EL (cell line): ENCODE measurements at places on chromosomes 2 and 18.

- no peak for DNase-seq
These were observed 92.3 kb upstream of the TANK start for GRCh38 chr2:161067846-161068350.

- DNase-seq: no peak
These were observed 17.1 kb downstream of the SMARCAL1 start for GRCh38 chr2:216429428-216429827.

DNA sequence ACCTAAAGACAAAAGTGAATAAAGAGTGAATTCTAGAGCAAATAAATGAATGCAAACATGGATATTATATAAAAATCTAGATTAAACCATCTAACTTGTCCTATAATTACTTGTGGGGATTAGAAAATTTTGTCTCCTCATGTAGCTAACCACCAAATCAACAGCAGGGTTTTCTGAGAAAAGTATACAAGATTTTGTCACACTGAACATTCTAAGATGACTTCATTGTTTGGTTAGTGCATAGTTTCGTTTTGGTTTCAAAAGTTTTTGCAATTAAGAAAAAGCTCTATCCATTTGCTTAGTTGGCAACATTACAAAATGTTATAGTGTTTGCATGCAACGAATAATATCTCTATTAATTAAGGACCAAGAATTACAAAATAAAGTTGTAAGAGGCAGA, 125.0 kb downstream of the LRP2 start:
- DNase-seq: no peak

- no peak for DNase-seq
These were observed 49.0 kb downstream of the FBLN7 start for GRCh38 chr2:112187046-112187715.

- peak; percentile 87 for DNase-seq
These were observed 52.5 kb upstream of the CAVIN2 start for GRCh38 chr2:191899410-191899809.

DNA sequence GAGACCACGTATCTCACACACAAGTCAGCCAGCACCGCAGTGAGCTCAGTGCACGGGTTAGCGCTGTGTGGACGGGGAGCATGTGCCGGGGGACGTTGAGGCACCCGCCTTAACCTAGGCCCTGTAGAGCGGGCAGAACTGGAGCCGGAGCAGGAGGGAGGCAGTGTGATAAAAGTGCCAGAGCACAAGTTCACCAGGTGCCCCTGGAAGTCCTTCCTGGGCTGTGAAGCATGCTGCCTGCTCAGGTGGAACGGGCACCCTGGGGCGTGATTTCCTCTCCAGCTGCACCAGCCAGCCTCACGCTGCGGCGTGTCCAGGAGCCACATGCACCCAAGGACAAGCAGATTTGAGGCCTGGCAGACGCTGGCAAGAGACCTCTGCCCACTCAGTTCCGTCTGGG, 50.3 kb downstream of the ITGB1BP1 start:
- DNase-seq: no peak

DNA sequence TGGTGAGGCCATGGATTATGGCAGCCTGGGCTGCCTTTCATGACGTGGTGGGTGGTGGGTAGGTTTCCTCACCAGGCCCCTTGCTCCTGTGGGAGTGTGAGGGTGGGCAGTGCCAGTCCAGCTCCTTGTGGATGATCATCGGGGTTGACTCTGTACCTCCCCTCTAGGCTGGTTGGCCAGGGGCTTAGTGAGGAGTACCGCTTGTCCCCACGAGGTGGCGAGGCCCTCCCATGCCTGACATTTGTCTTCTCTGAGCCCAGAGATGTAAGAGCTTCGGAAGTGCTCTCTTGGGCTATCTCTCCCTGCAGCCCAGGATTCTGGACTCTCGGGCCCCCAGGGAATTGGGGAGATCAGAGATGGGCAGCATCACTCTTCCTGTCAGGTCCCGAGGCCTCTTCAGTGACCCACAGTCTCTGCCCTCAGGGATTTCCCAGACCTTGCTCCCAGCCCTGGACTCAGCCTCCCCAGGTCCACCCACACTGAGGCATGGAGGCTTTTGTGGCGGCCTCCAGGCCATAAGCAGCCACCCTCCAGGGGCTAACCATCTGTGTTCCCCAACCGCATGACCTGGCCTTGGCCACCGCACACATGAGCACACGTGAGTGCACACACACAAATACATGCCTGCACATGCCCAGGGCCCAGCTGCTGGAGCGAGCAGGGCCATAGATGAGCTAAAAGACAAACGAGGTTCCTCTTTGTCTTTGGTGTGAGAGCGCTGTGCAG, 6.5 kb downstream of the SPR start:
- peak; percentile 64 for DNase-seq

DNA sequence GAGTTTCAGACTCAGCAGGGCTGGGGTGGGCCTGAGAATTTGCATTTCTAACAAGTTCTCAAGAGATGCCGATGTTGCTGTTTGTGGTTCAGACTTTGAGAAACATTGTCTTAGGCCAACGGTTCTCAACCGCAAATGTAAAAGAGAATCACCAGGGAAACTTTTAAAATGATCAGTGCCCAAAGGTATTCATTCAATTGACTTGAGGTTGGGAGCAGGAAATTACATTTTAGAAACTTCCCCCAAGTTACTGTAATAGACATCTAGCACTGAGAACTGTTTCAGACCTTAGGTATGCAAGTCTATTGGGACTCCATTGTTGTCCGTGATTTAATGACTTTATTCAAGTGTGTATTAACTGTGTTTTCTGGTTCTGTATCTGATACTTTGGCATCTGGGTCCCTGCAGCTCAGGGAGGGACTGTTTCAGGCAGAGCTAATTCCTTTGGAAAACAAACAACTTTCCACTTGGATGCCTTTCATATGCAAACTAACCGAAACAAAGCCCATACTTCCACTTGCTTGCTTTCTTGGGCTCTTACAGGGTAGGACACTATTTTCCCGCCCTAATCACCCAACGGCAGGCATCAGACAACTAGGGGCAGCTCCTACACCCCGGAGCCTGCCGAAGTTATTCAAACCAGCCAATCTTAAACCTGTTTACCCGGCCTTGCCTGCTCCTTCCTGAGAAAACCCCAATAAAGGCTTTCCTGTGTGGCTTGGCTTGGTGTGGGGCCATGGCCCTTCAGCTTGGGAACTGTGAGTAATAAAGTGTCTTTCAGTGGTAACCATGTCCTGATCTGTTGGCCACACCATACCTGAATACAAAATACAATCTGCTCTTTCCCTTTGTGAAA, 97.6 kb downstream of the POLE4 start:
- DNase-seq: no peak
